Naive thymus-derived CD4-positive, alpha-beta T cell (primary cell): ENCODE measurements at places on chromosomes 3 and 15. TPM values are rescaled to one million over a fixed set of nuclear protein-coding genes. Genes with fewer than 3 reads are reported as not detected.

The RNU5B-1 gene
- 18.9 TPM for total RNA-seq

The CNTN6 gene
- not detected for total RNA-seq

The CHAC1 gene
- 1.1 TPM for total RNA-seq

The RTP3 gene
- total RNA-seq = not detected in 2 replicates

The GOLGA6A gene
- total RNA-seq = 0.32 TPM

The TNFSF10 gene
- 234 and 240 TPM in 2 replicates for total RNA-seq

The CPOX gene
- total RNA-seq = 21.6 TPM

The IL17RB gene
- total RNA-seq = 0.71 TPM

The TRPC1 gene
- 5.3 TPM for total RNA-seq

DNA sequence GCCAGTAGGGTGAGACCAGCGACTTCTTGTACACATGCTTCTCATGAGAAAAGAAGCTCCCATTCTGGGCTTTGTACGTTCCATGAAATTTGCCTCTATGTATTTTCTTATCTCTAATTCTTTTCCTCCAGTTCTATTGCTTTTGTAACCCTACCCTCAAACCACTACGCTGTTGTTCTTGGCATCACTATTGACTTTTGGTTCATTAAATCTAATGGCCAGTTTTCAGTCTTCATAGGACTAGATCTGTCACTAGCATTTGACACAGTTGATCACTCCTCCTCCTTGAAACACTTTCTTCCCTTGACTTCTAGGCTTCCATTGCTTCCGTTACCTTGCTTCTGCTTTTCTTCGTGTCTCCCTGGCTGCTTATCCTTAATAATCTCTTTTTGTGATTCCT lies 121.7 kb upstream of the GOLGA6L4 start:
- H3K27me3 ChIP-seq = no peaks in the 10 kb centered on the region
- no peak overlapping the region for H3K4me3 ChIP-seq

DNA sequence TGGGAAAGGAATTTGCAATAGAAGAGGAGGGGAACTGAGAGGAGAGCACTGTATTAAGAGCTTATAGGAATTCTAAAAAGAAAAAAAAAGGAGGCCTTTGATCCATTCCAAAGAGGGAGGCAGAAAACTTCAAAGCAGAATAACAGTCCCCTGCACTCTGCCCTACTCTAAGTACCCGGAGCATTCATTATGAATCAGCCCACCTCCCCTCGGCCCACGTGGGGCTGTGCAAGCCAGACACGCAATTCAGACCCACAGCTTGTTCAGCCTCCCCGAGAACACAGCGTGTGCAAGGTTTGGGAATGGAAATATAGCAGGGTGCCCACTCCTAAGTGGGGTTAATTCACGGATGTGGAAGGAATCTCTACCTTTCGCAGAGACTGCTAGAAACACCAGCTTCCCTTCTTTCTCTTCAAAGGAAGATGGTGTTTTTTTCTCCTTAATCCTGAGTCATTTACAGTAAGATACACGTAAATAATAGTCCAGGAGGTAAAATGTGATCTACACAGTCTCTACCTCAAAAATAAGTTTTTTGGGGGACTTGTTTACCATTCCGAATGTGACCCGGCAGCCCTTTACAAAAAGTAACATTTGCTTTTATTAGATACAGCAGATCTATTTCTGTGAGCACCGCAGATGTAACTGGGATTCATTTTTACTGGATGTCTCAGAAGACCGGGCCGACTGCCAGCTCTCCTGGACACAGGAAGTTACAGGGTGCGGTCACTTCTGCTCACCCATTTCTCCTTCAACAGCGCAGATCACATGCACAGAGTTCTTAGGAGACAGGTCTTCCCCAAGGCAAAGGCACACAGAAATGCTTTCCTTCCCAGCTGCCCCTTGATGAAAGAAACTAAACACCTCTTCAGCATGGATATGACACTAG lies 768.5 kb upstream of the CFAP20DC start:
- H3K27me3 ChIP-seq = no peaks in the 10 kb centered on the region
- H3K4me3 ChIP-seq = no peak overlapping the region
- no peaks in the 10 kb centered on the region for H3K4me1 ChIP-seq
- no peak for DNase-seq
- no peak overlapping the region for H3K27ac ChIP-seq

GRCh38 chr3:99330281-99330680 lies 308.1 kb upstream of the COL8A1 start:
- H3K36me3 ChIP-seq = no peaks in the 10 kb centered on the region
- H3K27ac ChIP-seq = no peak overlapping the region
- no peaks in the 10 kb centered on the region for H3K27me3 ChIP-seq

GRCh38 chr3:171268677-171269076 lies 191.5 kb downstream of the TNIK start:
- no peaks in the 10 kb centered on the region for H3K36me3 ChIP-seq
- H3K27ac ChIP-seq = no peak overlapping the region
- H3K4me3 ChIP-seq = no peak overlapping the region
- H3K27me3 ChIP-seq = no peaks in the 10 kb centered on the region
- DNase-seq = no peak

DNA sequence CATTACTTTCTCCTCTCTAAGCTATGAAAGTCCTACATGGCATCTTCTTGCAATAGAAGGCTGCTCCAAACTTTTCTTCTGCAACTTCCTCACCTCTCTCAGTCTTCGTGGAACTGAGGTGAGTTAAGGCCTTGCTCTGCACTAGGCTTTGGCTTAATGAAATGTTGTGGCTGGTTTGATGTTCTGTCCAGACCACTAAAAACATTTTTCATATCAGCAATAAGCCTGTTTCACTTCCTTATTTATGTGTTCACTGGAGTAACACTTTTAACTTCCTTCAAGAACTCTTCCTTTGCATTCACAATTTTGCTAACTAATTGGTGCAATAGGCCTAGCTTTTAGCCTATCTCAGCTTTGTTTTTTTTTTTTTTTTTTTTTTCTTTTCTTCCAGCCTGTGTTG lies 335.3 kb upstream of the NECTIN3 start:
- no peak overlapping the region for H3K27ac ChIP-seq
- DNase-seq = no peak
- no peaks in the 10 kb centered on the region for H3K27me3 ChIP-seq

DNA sequence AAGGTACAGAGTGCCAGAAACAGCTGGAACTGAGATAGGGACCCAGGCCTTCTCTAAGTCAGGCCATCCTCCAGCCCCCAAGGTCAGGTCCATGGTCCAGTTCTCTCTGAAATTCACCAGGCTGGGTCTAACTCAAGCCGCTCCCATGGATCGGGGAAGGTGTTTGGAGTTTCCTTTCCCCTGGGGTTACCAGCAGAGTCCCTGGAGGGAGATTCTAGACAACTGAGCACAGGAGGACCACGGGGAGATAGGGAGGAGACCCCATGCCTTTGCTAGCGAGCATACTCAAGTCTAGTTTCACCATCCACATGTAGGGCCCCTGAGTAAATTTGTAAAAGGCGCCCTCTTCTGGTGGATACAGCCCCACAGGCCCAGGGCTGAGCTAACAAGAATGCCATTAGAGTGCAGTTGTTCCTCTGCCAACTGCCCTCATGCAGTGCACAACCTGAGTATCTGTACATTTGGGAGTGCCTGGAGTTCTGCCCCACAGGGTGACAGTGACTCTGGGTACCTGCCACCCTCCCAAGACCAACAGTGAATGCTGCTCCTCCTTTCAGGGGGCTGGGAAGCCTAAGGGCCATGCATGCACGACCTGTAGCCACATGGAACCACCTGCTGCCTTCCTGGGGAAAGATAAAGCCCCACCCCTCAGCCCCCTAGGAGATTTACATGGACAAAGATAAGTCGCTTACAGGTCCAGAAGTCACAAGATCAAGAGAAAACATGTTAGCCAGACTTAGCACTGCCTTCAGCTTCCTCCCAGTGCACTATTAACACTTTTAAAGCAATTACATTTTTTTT lies 89.0 kb downstream of the IQSEC1 start:
- H3K36me3 ChIP-seq = no peaks in the 10 kb centered on the region
- H3K4me3 ChIP-seq = no peak overlapping the region

- no peaks in the 10 kb centered on the region for H3K27me3 ChIP-seq
- H3K27ac ChIP-seq = no peak overlapping the region
- no peak overlapping the region for H3K4me3 ChIP-seq
- no peak for DNase-seq
Measured at GRCh38 chr15:25543196-25543595, 104.4 kb upstream of the UBE3A start.

DNA sequence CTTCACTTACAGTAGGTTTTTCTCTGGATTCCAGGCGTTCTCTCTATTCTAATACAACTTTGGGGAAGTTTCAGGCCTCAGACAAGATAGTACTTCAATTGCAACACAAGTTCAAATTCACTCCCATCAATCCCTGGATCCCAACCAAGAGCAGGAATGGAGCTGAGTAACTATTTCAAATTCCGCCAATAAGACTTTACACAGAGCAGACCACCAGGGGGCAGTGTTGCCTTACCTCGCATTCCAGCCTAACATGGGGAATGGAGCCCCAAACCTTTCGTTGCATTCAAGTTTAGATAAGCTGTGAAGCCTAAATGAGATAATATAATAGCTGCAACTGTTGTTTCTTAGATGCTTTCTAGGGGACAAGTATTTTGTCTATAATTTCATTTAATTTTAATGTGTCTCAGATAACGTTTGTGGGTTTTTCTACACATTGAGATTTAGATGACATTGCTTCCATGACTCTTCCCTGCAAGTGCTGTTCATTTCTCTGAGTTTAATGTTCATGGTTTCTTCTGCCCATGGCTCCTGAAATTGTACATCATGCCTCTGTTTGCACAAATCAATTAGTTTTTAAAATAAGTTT lies 186.7 kb downstream of the NSUN3 start:
- H3K27ac ChIP-seq = no peak overlapping the region
- DNase-seq = peak; percentile 25
- H3K36me3 ChIP-seq = no peaks in the 10 kb centered on the region

- H3K4me1 ChIP-seq = no peaks in the 10 kb centered on the region
- no peaks in the 10 kb centered on the region for H3K36me3 ChIP-seq
- no peak overlapping the region for H3K27ac ChIP-seq
- no peaks in the 10 kb centered on the region for H3K27me3 ChIP-seq
- no peak for DNase-seq
- H3K4me3 ChIP-seq = no peak overlapping the region
Measured at GRCh38 chr15:92304223-92304975, 89.3 kb upstream of the ST8SIA2 start.

GRCh38 chr3:193335031-193335430 lies 43.5 kb downstream of the ATP13A5 start:
- H3K27me3 ChIP-seq = no peaks in the 10 kb centered on the region
- H3K27ac ChIP-seq = no peak overlapping the region
- no peaks in the 10 kb centered on the region for H3K36me3 ChIP-seq
- H3K4me1 ChIP-seq = no peaks in the 10 kb centered on the region
- DNase-seq = no peak

DNA sequence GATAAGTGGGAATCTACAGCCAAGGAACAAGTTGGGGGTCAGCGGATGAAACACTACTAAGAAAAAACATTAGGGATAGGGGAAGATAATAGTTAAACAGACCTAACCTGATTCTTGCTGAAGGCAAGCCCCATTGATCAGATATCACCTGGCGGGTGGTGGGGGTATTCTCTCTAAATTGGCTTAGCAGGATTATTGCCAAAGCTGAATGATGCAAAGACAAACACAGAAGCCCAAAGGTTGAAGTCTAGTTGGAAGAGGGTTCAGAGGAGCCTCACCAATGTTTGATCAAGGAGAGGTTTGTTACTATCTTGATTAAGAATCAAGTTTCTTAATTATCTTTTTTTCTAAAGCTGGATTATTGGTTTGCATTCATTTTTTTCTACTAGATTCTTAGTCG lies 371.9 kb upstream of the CNTN4 start:
- H3K4me1 ChIP-seq = no peaks in the 10 kb centered on the region
- no peaks in the 10 kb centered on the region for H3K36me3 ChIP-seq
- no peak overlapping the region for H3K4me3 ChIP-seq
- no peaks in the 10 kb centered on the region for H3K27me3 ChIP-seq
- no peak for DNase-seq

DNA sequence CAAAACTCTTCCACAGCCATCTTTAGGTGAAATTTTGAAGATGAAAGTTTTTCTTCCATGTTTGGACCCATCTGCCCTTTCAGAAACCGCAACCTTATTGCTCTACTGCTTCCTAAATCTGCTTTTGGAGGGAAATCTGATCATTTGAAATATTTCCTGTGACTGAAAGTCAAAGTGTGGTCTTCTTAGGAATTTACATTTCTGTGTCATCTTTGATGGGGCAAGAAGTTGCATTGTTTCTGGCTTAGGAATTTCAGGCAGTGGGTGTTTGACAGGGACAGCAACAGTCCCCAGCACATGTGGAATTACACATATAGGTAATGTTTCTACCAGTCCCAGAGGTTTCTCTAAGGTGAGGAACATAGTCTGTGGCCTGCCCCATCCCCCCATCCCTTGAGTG lies 5.3 kb upstream of the TYRO3 start:
- H3K4me1 ChIP-seq = peaks cover 14% of the 10 kb centered on the region
- no peaks in the 10 kb centered on the region for H3K27me3 ChIP-seq
- no peaks in the 10 kb centered on the region for H3K36me3 ChIP-seq
- DNase-seq = no peak
- H3K4me3 ChIP-seq = no peak overlapping the region

DNA sequence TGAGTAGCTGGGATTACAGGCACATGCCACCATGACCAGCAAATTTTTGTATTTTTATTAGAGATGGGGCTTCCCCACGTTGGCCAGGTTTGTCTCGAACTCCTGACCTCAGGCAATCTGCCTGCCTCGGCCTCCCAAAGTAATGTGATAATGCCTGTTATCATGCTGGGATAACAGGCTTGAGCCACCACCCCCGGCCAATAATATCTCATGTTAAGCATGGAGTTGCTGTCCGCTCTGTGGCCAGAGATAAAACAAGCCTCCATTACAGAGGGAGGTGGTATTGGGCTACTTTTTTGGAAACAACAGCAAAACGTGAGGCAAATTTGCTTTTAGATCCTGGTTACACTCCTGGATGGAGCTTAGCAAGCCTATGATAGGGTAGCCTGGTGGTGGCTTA lies 32.9 kb upstream of the ALG1L2 start:
- no peak overlapping the region for H3K4me3 ChIP-seq
- no peak for DNase-seq

DNA sequence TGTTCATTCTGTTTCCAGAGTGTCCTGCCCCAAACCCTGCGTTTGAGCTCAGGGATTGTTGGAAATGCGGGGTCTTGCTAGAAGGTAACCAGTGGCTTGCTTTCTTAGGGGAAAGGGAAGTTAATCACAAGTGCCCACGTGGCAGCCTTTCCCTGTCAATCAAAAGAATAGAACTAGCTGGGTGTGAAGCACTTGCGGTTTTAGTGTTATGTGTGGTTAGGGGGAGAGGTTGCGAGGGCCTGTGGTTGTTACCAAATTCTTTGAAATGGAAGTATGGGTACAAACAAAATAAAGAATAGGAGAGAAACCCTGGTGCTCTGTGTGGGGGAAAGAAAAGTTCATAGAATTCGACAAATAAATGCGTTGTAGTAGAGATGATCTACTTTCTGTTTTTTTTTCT lies 67.6 kb downstream of the FNDC3B start:
- peaks cover 44% of the 10 kb centered on the region for H3K4me1 ChIP-seq
- H3K27me3 ChIP-seq = no peaks in the 10 kb centered on the region
- peak overlapping the region; percentile 45 for H3K4me3 ChIP-seq
- peak; percentile 89 for DNase-seq

DNA sequence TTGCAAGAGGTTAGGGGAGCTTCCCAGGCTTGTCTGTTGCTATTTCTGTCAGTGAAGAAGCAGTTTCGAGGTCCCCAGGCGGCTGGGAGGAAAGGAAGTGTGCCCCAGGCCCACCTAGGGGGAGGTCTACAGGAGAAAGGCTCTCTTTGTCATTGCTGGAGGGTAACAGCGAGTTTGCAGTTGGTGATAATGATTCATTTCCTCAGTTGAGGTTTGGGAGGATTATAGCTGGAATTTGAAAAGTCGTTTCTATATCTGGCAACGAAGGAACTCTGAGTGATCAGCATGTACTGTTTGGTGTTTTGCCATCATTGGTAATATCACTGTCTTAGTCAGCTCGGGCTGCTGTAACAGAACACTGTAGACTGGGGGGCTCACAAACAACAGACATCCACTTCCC lies 65.5 kb upstream of the UBE3A start:
- DNase-seq = no peak
- H3K27ac ChIP-seq = no peak overlapping the region
- no peaks in the 10 kb centered on the region for H3K27me3 ChIP-seq
- H3K4me3 ChIP-seq = no peak overlapping the region
- H3K4me1 ChIP-seq = no peaks in the 10 kb centered on the region
